T-helper 22 cell (primary cell): ENCODE measurements at places on chromosomes 1 and 21.

GRCh38 chr1:152533327-152533938, 19.2 kb downstream of the CRCT1 start:
- no peak for DNase-seq

- no peak for DNase-seq
Observed at GRCh38 chr21:43304206-43304605, 122.7 kb downstream of the SIK1 start.

GRCh38 chr1:221563476-221563921, 178.4 kb downstream of the DUSP10 start:
- no peak for DNase-seq

DNA sequence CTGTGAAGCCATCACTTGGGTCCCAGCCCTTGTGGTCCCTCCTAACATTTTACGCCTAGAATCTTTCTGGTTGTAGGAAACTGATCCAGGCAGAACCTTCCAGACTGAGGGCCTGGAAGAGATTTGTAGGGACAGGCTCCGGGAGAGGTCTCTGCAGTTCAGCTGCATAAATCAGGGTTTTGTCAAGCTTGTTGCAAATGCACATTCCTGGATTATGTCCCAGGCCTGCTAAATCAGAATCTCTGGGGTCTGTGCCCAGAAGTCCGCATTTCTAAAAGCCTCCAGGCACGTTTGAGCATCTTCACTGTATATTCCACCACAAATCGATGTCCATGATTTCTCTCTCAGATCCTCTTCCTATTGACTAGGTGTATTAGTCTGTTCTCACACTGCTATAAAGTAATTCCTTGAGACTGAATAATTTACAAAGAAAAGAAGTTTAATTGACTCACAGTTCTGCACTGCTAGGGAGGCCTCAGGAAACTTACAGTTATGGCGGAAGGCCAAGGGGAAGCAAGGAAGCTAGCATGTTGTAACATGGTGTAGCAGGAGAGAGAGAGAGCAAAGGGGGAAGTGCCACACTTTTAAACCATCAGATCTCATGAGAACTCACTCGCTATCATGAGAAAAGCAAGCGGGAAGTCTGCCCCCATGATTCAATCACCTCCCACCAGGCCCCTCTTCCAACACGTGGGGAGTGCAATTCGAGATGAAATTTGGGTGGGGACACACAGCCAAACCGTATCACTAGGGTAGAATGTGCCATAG, 1.2 kb upstream of the FHAD1 start:
- no peak for DNase-seq

DNA sequence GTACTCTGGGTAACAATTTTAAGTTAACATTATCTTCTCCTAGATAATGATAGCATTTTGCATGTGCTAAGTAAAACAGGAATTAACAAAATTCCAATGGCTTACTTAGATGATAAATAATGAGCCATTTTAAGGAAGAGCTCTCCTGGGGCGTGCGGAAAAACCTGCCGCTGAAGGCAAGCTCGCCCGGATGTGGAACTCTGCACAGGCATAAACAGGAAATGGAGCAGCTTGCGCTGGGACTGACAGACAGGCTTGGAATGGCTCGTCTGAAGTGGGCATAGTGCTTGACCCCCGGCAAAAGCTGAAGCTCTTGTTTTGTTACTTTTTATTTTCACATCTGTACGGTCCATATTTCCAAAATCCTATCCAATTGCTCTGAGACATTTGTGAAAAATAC, 169.2 kb downstream of the ZNF281 start:
- no peak for DNase-seq

DNA sequence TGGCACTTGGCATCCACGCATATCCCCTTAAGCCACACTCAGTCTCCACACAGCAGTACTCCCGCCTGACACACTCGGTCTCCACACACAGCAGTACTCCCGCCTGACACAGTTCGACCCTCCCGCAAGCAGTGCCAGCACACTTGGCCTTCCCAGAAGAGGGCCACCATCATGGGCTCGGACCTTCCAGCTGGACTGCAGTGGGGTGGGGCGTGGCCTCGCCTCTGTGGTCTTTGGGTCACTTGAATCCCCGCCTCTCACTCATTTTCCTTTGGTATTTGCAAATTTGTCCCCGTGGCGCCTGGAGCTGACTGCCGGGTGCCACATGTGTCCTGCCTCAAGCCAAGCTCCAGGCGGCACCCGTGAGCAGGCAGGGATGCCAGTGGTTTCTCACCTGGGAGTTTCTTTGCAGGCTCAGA, 63.7 kb downstream of the FAAP20 start:
- DNase-seq = no peak

- DNase-seq = no peak
Observed at GRCh38 chr21:41967708-41968107, 13.9 kb upstream of the C2CD2 start.

DNA sequence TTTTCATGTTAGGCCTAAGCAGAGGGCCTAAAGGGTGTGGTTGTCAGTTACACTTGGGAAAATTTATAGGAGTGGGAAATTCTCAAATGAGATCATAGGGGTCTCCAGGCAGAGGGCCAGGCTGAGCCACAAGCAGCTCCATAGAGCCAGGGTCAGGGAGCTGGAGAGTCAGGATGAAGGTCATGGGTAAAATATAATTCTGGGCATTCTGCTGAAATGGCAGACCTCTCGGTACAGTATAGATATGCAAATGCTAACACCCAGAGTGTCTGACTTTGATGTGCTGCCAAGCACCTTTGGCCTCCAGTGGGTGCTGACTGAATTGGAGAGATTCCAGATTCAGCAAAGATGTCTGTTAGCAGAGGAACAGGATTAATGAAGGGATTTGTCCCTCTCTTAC, 40.1 kb downstream of the DNM3 start:
- no peak for DNase-seq

DNA sequence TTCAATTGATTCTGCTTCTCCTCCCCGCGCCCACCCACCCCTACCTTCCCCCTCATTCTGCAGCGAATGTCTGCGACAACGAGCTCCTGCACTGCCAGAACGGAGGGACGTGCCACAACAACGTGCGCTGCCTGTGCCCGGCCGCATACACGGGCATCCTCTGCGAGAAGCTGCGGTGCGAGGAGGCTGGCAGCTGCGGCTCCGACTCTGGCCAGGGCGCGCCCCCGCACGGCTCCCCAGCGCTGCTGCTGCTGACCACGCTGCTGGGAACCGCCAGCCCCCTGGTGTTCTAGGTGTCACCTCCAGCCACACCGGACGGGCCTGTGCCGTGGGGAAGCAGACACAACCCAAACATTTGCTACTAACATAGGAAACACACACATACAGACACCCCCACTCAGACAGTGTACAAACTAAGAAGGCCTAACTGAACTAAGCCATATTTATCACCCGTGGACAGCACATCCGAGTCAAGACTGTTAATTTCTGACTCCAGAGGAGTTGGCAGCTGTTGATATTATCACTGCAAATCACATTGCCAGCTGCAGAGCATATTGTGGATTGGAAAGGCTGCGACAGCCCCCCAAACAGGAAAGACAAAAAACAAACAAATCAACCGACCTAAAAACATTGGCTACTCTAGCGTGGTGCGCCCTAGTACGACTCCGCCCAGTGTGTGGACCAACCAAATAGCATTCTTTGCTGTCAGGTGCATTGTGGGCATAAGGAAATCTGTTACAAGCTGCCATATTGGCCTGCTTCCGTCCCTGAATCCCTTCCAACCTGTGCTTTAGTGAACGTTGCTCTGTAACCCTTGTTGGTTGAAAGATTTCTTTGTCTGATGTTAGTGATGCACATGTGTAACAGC, 339.9 kb downstream of the NTNG1 start:
- DNase-seq = no peak

DNA sequence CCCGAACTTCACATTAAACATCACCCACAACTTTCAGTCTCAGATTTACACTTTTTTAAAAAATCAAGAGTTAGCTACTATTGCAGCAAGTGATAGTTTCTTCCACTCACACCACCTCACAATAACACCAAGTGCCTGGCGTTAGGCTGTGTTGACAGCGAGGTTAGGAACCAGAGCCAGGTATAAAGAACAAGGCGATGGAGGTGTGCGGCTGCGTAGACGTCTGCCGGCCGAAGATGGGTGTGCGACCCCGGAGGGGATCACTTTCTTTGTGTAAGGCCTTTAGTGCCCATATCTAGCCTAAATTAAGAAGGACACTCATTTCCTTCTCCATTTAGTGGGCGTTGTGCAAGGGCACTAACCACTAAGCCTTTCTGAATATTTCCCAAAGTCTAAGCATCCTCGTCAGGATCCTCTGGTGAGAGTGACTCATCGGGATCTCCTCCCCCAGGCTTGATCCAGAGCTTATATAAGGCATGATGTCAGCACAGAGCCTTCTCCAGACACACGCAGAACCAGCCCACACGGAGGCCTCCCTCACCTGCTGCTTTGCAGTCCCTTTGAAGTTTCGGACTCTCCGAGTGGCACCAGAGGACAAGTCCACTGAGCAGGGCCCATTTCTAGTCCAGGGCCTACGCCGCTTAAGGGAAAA, 11.8 kb downstream of the NHLH2 start:
- DNase-seq = no peak

DNA sequence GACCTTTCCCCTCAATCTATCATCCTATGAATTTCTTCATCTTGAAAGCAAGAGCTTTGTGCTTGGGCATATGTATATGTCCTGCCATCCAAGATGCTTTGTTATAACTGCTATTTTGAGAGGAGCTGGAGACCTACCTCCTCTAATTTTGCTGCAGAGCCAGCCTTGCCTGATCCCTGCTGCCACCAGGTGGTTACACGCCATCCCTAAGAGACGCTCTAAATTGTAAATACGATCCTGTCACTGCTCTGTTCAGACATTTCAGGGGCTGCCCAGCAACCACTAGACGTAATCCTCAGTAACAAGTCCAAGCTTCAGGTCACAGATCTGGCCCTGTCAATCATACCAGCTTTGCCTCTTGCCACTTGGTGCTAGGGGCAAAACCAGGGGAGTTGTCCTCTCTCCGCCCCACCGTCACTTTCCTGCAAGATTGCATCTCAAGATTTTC, 32.9 kb downstream of the GPA33 start:
- no peak for DNase-seq

DNA sequence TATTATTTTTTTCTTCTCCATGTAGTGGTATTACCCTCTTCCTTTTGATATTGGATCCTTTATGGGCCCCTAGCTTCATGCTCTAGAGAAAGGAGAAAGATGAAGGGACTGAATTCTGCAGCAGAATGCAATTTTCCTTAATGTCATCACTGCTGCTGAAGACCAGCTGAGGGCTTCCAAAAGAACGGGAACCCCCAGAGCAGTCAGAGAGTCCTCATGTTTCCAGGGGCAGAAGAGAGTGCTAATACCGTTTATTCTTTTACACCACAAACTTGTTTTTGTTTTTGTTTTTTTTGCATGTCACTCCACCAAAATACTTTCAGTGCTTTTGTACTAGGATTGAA, 21.1 kb upstream of the TBX15 start:
- DNase-seq = no peak

DNA sequence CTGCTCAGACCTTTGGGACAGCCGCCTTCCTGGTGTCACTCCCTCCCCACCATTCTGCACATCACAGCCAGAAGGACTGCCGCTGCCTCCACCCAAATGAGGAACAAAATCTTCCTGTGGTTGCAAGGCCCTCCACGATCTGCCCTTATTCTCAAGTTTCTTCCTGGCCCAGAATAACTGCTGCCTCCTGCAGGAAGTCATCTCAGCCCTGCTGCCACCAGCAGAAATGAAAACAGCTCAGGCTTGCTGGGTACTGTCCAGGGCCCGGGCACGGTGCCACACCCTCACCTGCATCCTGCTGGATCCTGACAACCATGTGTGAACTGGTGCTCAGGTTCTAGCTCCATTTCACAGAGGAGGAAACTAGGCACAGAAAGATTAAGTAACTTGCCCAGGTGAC, 2.8 kb downstream of the CLDN19 start:
- DNase-seq = no peak

- DNase-seq = no peak
Observed at GRCh38 chr1:41020109-41020576, 1.4 kb downstream of the SLFNL1 start.

DNA sequence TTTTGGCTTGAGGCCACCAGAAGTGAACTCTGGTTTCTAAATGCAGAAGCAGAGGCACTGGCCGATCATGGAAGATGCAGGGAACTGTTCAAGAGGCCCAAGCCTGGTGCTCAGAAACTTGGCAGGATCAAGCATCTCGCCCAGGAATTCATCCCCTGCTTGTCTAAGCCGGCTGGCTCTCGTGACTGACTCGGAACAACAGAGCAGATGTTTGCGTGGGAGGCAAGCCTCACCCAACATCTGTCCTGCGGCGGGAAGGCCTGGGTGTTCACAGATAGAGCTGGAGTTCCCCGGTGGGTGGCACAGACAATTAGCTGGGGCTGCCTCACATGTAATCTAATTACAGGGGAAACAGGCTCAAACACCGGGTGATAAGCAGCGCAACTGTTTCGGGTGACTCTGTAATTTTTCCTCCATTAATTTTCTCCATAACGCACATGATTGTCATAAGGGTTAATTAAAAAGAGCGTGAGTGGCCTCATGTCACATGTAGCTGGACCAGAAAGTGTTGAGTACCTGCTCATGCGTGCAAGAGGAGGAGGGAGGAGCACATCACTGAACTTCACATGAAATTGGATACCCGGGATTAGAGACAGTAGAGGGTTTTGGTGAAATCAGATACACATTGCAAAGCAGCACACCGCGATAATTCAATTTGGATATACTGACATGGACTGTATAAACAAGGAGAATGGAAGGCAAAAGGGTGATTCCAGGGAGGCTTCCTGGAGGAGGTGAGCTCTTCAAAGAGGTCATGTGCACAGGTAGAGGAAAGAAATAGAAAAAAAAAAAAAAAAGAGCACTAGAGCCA, 180.0 kb downstream of the ETS2 start:
- DNase-seq = no peak

DNA sequence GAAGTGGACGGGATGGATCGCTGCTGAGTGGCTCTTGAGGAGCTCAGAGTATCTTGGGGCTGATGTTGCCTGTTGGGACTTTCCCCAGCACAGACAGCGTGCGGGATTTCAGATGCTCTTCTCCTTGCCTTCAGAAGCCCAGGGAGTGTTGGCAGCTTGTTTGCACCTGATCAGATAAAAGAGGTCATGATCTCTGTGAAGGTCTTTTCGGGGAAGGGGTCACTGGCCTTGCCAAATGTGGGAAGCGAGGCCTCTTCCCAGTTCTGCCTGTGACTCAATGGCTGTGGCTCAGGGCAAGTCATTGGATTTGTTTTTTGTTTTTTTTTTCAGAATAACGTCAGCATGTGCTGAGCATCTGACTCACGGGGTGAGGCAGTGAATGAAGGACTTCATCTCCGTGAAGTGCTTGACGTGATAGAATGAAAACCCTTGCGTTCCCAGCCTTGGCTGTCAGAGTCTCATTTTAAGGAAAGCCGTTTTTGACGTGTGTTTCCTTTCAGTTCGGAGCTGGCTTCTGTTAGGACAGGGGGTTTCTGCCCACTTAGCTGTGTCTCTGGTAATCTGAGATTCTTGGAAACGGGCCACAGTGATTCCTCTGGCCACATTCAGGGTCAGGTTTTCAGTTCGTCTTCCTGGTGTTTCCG, 46.7 kb downstream of the GALNT2 start:
- DNase-seq = no peak

GRCh38 chr1:157025385-157025784, 20.2 kb downstream of the ARHGEF11 start:
- DNase-seq = no peak
